CD4-positive, alpha-beta T cell treated with Interferon alpha-2 for 1 hour (primary cell): ENCODE measurements at places on chromosomes 4 and X.

DNA sequence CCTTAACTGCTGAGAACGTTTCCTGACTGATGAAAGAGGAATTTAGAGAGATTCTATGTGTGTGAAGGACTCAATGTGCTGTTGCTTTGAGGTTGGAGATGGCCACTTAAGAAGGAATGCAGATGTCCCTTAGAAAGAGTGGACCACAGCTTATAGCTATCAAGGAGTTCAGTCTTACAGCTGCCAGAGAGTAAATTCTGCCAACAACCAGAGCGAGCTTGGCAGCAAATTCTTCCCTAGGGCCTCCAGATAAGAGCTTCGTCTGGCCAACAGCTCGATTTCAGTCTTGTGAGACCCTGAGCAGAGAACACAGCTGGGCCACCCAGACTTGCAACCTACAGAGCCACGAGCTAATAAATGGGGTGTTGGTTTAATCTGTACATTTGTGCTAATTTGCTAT, 21.8 kb downstream of the MID1 start:
- DNase-seq: no peak

DNA sequence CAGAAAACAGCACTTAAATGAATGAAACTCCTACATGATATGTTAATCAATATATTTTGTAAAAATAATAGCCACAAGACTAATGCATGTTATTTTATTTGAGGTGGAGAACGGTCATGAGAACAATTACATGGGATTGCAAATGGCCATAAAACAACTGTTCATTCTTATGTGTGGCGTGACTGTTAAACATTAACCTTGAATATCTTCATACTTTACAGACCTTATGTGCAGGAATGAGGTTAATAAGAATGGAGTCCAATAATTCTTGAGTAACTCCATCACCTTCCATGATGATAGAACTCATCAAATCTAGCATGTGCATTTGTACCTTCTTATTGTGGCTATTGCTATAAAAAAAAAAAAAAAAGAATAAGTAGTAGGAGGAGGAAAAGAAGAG, 55.3 kb downstream of the PDS5A start:
- DNase-seq: no peak

- no peak for DNase-seq
Observed at GRCh38 chr4:153480704-153481103, 14.5 kb downstream of the TMEM131L start.

GRCh38 chrX:11533199-11533651, 132.5 kb downstream of the ARHGAP6 start:
- no peak for DNase-seq

GRCh38 chr4:141580523-141580922, 55.9 kb upstream of the IL15 start:
- DNase-seq: no peak

DNA sequence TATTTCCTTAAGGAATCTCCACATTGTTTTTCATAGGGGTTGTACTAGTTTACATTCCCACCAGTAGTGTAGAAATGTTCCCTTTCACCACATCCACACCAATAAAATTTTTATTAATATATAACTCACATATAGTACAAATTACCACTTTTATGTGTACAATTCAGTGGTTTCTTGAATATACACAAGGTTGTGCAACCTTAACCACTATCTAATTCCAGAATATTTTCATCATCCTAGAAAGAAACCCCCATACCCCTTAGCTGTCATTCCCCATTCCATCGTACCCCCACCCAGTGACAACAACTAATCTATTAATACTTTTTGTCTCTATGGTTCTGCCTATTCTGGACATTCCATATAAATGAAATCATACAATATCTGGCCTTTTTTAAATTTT, 108.3 kb upstream of the USP9X start:
- no peak for DNase-seq

DNA sequence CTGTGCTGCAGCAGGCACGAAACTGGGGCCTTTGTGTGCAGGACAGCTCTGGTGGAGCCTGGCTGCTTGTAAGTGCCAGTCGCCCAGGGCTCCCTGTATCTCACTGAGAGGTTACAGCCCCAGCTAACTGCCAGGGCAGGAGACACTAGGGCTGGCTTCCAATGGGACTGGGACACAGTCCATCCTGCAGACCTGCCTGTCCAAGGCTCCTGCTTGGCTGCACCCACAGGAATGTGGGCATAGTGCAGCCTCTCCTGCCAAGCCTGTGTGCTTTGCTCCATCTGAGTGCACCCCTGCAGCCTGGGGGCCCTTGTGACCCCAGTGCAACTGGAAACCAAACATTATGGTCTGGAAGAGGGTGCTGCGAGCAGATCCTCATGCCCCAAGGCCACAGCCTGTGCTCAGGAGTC, 144.0 kb downstream of the ADAM29 start:
- no peak for DNase-seq

DNA sequence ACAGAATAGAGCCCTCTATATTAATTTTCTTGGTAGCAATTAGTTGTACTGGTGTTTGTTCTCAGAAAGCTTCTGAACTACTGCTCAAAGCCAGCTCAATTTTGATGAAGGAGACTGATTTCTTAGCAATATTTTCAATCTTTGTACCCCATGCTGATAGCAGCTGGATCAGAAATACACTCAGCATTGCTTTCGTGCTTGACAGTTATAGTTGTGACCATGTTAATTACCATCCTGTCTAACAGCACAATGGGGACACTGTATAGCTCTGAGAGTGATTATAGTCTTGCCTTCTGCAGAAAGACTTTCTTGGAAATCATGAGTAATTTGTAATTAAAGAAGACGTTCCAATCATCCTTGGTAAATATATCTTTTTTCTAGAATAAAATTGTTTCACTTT, 79.7 kb upstream of the GNPDA2 start:
- no peak for DNase-seq
